Nucleus accumbens (tissue), 56 donors: ENCODE measurements at places on chromosomes 5 and 9.

DNA sequence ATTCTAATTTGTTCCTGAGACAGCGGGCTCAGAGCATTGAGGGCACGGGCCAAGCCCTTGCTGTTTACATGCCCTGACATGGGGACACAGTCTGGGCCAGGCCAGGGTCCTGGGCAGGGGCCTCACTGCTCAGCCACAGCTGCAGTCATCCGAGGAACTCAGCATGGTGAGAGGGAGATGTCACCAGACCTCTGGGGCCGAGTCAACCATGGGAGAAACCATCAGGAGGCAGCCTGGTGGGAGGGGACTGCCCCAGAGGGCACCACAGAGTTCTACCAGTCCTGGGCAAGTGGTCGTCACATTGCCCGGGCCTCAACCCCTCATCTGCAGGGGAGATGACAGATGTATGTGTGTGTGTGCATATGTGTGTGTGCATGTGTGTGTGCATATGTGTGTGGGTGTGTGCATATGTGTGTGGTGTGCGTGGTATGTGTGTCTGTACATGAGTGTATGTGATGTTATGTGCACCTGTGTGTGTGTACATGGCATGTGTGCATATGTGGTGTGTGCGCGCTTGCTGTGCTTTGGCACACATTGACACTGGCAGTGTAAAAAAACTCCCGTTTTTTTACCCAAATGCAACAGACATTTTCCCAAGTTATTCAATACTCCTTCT lies 42.4 kb upstream of the TMEM250 start:
- no peak for DNase-seq

GRCh38 chr9:126113176-126113575 lies 213.5 kb upstream of the MVB12B start:
- no peak for DNase-seq

GRCh38 chr9:137030006-137030405 lies 1.9 kb downstream of the FUT7 start:
- DNase-seq: no peak

- DNase-seq: peak; percentile 12
These were observed 110.8 kb downstream of the LHFPL2 start for GRCh38 chr5:78537821-78538220.

DNA sequence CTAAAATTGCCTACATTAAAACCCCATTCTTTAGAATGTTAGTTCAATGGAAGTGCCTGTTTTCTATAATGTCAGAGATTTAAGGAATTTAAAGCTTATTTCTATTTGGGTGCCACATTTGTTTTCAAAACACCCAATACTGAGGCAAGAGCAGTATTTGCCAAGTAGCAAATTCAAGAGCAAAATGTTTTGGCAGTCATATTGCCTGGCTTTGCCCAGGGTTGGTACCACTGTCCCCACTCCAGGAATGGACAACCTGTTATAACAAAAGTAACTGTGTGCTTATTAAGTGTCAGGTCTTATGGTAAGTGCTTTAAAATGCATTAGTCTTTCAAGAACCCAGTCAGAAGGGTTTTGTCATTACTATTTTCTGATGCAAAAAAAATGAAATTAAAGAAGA lies 19.3 kb downstream of the ITGA1 start:
- DNase-seq: no peak

DNA sequence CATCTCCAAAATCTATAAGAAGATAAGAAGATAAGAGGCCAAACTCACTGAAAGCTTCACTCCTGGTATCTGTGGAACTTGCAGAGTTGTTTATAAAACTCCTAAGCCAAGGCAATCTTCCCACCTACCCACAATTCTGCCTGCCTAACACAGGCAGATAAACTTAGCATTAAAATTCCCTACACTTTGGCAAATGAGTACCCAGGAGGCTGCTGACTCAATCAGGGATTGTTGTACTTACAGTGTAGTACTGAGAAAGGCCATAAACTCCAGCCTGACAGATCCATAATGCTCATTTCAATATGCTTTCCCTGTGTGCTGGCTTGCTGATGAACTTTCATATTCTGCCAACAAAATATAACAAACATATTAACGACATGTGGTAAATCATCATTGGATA lies 725.2 kb downstream of the BRINP1 start:
- DNase-seq: no peak

DNA sequence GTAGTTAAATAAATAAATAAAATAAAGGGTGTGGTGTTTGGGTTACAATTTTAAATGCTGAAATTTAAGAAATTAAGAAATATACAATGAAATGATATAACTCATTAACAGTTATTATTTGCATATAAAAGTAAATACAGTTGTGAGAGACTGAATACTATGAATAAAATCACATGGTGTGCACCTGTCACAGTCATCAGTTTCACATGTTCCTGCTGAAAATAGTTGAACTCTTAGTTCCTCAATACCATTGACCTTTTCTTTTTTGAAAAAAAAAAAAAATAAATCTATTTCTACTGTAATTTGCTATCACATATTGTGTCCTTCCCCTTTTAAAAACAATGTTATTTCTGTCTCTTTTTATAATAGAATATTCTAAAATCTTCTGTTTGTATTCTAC lies 130.9 kb upstream of the CHD1 start:
- no peak for DNase-seq

- DNase-seq: no peak
These were observed 1.2 kb downstream of the PDE8B start for GRCh38 chr5:77211691-77212047.

DNA sequence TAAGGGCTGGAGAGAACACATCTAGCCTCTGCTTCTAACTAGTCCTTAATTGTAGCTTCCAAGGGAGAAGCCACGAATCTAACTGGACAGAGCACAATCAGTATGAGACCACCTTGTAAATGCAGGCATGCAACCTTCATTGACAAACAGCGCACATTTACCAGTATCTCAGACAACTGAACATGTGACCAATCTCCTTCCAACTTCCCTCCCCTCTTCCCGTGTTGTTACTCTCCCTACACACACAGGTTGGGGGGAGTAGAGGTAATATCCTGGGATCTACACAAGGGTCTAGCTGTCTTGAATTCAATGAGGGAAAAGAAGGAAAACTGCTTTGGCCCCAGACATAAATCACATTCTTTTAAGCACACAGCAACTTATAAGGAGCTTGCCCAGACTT lies 77.6 kb downstream of the LIFR start:
- DNase-seq: no peak

DNA sequence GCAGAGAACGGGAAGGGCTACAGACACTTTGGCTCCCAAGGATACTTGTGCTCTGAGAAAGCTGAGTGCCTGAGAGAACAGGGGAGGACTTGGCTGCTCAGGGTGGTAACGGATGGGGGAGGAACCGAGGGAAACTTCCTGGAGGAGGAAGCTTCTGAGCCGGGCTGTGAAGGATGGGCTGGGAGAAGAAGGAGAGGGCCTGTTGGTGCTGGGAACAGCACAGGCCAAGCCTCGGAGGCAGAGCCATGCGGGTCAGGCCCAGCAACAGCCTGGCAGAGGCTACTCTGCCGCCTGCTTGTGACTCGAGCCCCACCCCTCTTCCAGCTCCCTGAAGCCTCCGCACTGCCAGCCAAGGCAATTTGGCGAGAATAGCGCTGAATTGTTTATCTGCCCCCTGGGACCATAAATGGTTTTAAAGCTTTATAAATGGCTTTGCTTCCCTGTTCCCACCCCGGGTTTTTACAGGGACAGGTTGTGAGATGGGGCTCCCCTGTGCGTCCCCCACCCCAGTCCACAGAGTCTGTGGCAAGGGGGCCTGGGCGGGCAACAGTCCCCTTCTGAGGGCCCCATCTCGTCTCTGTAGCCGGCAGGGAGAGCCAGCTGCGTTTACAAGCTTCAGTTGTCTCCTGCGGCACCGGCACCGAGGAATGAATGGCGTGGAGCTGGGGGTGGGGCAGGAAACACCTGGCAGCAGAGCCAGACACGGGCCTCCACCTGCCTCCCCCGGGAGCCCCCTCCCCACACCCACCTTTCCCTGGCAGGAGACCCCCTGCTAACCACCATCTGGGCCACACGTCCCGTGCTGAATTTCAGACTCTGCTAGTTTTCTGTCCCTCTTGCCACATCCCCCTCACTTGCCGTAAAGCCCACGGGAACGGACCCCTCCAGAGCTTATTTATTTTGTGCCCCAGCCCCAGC lies 24.4 kb downstream of the FAM163B start:
- DNase-seq: no peak

DNA sequence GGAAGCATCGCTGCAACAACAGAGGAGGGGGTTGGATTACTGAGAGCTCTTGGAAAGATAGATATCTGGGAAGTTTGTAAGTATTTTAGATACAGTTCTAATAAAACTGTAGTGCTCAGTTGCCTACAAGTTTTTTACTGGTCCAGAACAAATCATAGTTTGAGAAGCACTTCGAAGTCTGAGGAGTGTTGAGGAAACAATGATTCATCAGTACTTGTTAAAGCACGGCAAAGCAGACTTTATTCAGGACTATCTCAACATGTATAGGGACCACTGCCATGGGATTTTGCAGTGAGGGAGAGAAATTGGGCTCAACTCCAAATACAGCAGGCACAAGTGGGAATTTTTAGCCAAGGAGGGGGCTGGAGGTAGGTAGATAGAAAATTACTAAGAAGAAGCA lies 25.3 kb upstream of the RECK start:
- no peak for DNase-seq

DNA sequence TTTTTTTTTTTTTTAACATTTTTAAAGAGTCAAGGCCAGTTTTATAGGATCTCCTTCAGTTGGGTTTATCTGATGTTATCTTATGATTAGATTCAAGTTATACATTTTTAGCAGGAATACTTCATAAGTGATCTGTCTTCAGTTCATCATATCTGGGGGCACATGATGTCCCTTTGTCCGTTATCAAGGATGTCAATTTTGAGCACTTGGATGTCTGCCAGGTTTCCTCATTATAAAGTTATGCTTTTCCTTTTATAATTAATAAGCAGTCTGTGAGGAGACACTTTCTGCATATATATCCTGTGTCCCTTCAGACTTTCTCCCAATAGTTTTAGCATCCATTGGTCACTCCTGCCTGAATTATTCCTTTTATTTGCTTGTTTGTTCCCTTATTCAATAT lies 11.8 kb downstream of the HDHD3 start:
- DNase-seq: no peak

GRCh38 chr9:87181670-87182069 lies 234.4 kb upstream of the GAS1 start:
- DNase-seq: no peak
